Esophagus squamous epithelium (tissue), 5 donors: ENCODE measurements at places on chromosomes 3 and 15. TPM values are rescaled to one million over a fixed set of nuclear protein-coding genes. Genes with fewer than 3 reads are reported as not detected.

DNA sequence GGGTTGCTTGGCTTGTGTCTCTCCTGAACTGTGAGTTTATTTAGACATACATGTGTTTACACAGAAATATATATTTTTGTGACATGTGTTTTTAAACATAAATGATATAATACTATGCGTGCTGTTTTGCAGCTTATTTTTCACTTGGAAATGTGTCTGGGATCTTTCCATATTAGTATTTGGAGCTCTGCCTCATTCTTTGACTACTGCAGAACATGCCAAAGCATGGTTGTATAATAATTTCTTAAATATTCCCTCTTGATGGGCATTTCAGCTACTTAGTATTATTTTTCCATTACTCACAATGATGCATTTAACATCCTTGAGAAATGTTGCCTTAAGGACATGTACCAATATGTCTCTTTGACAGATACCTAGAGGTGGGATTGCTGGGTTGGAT lies 19.5 kb downstream of the ANAPC13 start:
- DNase-seq: no peak

DNA sequence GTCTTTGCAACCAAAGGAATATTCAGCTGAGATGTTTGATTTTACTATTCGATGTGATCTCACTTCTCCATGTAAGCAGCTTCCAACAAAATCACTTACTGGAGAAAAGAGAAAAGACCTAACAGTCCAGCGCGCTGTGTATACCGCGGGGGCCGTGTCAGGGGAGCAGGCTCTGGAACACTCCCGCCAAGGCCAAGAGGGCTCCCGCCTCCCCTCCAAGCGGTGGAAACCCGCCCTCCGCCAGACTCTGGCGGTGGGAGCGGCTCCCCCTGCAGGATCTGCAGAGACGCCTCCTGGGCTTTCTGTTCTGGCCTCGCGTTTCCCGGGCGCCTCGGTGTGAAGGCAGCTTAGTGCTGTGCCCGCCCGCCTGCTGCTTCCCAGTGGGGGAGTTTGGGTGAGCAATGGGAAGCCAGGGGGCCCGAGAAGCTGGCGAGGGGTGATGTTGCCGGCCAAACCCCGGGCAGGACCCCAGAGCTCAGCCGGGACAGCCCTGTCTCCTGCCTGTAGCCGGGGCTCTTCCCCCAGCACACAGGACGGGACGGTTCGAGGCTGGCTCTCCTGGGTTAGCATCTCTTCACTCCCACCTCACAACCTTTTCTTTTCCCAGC lies 36.3 kb downstream of the CHST14 start:
- DNase-seq: no peak

Gene LRRC34
- not detected for total RNA-seq

DNA sequence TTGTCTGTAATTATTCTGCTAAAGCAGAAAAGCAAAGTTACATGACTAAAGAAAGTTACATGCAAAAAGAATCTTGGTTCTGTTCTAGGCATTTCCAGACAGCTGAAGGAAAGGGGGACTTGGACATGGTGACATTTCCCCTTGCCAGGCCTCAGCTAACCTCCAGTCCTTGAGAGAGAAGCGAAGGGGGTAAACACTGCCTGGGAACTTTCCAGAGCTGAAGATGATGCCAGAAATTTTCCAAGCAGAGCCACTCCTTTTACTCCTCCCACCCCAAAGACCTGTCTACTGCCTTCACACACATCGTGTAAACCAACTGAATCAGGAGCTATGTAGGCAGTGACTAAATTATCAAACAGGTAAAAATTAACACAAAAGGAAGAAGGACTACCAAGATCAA lies 5.4 kb downstream of the MEX3B start:
- DNase-seq: no peak

Gene GPR87
- 46.0 TPM for total RNA-seq

GRCh38 chr3:59374818-59375211 lies 325.0 kb upstream of the CFAP20DC start:
- no peak for DNase-seq

Gene PLA2G4D
- total RNA-seq: 5.9 TPM

DNA sequence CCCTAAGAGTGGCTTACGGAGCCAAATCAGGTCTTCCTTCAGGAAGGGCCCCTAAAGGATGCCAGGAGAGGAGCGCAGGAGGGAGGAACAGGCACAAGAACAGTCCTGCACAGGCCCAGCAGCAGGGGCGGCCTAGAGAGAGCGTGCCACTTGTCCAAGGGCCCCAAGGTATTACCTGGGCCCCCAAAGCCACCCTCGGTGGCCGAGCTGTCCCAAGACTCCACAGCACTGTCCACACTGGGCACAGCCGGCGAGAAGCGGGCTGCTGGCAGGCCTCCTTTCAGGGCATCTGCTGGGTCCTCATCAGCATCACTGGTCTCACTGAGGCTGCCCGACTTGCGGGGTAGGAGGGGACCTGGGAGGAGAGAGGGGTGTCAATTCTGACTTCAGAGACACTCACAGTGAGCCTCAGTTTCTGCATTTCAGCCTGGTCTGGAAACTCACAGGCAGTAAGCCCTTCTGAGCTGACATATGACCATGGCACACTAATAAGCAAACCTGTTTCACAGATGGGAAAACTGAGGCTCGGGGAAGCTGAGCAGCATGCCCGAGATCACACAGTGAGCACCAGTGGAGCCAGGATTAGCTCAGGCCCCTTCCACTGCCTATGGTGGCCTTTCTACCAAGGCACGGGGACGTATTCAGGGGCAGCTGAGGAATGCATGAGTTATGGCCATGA lies 33.4 kb downstream of the GRIP2 start:
- DNase-seq: no peak

Gene CNTN4
- 8.5 TPM for total RNA-seq

Gene SPTBN5
- 4.4 TPM for total RNA-seq

- DNase-seq: no peak
Observed at GRCh38 chr15:34583399-34584329, at the start of gene GOLGA8B. TSS of gene GOLGA8B (minus strand) at chr15:34583651. CDS start at chr15:34535912, 47,739 bp downstream.
